ENCODE measurements at places on chromosomes 4 and X. TPM values are rescaled to one million over a fixed set of nuclear protein-coding genes. Genes with fewer than 3 reads are reported as not detected.

- no peak for DNase-seq
These were observed 38.9 kb upstream of the EFNB1 start for GRCh38 chrX:68789966-68790365.

Gene ZNF711
- total RNA-seq = 0.45 TPM

DNA sequence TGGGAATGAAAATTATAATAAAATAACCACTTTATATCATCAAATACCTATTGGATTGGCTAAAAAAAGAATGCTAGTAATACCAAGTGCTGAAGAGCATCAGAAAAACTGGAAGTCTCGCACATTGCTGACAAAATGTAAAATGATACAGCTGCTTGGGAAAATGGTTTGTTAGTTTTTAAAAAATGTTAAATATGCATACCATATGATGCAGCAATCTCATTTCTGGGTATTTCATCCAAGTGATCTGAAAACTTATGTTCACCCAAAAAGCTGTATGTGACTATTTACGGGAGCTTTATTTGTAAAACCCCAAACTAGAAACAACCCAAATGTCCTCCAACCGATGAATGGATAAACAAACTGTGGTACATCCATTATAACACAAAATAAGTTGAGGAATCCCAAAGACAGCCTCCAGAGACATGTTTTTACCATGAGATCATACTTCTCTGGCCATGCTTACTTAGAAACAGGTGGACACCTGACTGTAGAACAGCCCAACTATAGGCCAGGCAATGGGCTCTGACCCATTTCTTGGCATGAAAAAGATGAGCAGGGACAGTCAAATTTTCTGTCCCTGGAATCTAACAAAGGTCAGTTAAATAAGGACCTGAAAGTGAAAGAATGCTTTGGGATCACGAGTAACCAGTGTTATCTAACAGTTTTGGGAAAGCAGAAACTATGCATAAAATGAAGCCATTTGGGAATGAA, 47.5 kb upstream of the FAM120C start:
- DNase-seq = no peak

GRCh38 chr4:157076578-157076947, 613 bp downstream of the GLRB start:
- no peak for DNase-seq

- no peak for DNase-seq
These were observed 137.1 kb downstream of the DDX53 start for GRCh38 chrX:23136816-23137215.

GRCh38 chr4:139651282-139652194, 14.1 kb upstream of the MGST2 start:
- no peak for DNase-seq

DNA sequence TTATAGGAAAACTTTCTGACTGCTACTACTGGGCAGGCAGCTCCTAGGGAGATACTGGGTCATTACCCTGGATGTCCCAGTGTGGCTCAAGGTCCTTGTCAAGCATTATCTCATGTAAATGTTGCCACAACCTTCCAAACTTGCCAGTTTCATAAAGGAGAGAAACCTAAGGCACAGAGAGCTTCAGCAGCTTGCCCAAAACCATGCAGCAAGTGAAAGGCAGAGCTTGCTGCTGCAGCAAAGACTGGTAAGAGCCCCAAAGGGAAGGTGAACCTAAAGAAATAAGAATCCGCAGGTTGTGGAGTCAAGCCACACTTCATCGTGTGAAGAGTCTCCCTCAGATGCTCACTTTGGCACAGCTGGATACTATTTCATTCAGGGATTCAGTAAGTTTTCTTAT, 2.3 kb downstream of the MPP1 start:
- DNase-seq = no peak

- no peak for DNase-seq
These were observed 41.3 kb upstream of the IGFBP7 start for GRCh38 chr4:57151481-57151880.

DNA sequence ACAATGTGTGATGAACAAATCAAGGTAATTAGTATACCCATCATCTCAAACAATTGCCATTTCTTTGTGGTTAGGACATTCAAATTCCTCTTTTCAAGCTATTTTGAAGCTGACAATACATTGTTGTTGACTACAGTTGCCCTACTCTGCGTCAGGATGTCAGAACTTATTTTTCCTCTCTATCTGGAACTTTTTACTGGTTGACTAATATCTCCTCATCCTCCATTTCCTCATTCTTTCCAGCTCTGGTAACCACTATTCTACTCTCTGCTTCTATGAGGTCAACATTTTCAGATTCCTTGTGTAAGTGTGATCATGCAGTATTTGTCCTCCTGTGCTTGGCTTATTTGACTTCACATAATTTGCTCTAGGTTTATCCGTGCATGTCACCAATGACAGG, 240.5 kb upstream of the HS3ST1 start:
- DNase-seq = no peak

Gene P2RY4
- 0.31 TPM for total RNA-seq

Gene KCNE5
- total RNA-seq = not detected

Gene GPR173
- total RNA-seq = 0.11 TPM

DNA sequence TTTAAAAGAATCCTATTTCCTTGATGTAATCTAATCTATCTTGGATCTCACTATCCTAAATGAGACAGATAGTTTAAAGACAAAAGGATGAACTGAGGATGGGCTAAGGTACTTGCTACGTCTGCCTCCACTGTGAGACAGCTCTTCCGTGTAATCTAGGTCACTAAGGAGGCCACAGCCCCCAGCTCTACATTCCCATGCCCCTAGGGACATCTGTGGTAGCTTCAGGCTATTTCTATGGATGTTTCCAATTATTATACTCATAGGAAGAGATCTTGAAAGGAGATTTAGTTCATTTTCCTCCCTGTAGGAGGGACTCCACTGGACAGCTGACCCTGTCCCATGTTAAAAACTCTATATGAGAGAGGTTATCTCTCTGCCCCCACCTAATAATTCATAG, 140.8 kb upstream of the TRPC5 start:
- DNase-seq = no peak

- no peak for DNase-seq
These were observed 2519.6 kb downstream of the ARAP2 start for GRCh38 chr4:33724685-33725084.

GRCh38 chr4:130338851-130339250, 1242.9 kb downstream of the C4orf33 start:
- no peak for DNase-seq

- DNase-seq = no peak
These were observed 81.4 kb upstream of the ACSL1 start for GRCh38 chr4:184907216-184907615.

DNA sequence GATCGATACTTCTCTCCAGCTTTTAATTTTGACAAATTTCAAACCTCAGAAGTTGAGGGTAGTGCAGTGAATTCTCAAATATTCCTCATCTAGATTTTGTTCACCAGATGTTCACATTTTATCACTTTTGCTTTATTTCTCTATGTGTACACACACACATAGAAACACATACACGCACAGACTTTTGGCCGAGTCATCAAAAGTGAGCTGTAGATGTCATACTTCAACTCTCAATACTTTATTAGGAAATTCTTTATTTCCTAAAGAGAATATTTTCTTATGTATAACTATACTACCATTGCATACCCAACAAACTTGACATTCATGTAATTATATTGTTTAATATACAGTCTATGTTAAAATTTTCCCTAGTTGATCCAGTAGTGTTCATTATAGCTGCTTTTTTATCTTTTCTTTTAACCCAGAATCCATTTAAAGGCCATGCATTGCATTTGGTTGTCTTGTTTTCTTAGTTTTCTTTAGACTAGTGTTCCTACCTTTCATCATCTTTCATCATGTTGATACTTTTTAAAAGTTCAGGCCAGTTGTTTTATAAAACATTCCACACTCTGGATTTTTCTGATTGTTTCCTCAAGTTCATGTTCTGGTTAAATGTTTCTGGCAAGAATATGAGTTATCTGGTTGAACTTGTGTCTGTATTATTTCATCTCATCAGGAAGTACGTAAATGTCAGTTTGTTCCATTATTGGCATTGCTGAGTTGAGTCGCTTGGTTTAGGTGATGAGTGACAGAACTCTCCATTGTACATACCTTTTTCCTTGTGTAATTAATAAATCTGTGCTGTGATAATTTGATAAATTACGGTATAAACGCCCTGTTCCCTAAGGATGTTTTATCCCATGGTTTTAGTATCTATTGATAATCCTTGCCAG, 94.1 kb upstream of the TLR2 start:
- DNase-seq = no peak

GRCh38 chr4:150253965-150254630, 175.9 kb downstream of the DCLK2 start:
- DNase-seq = no peak

GRCh38 chr4:73859614-73860088, 6.6 kb downstream of the PF4V1 start:
- no peak for DNase-seq

Gene ALB
- total RNA-seq = not detected

DNA sequence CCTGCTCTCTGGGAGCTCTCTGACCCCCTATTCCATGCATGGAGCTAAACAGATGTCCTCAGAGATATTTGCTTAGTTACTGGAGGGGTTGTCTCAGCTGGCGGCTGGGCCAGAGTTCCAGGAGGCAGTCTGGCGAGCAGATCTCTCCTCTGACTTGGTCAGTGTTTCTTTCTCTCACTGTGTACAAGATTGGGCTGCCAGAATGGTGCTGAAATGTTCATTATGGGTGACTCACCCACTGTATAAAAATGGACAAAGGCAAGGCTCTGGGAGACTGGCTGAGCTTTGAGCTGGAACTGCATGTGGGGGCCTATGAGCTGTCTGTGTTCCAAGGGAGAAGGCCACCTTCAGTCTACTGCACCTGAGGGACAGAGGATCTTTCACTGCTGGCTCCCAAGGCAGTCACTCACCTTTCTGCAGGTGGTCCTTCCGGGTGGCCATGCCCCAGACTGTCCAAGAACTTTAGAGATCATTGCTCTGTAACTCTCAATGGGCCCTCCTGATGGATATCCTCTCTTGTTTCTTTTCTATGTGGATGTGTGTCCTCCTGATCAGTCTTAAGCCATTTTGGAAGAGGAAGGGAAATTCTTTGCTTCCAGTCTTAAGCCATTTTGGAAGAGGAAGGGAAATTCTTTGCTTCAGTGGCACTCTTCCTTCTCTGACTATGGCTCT, 88.2 kb downstream of the CFAP299 start:
- no peak for DNase-seq

GRCh38 chr4:27059446-27059845, 198.8 kb downstream of the STIM2 start:
- no peak for DNase-seq

DNA sequence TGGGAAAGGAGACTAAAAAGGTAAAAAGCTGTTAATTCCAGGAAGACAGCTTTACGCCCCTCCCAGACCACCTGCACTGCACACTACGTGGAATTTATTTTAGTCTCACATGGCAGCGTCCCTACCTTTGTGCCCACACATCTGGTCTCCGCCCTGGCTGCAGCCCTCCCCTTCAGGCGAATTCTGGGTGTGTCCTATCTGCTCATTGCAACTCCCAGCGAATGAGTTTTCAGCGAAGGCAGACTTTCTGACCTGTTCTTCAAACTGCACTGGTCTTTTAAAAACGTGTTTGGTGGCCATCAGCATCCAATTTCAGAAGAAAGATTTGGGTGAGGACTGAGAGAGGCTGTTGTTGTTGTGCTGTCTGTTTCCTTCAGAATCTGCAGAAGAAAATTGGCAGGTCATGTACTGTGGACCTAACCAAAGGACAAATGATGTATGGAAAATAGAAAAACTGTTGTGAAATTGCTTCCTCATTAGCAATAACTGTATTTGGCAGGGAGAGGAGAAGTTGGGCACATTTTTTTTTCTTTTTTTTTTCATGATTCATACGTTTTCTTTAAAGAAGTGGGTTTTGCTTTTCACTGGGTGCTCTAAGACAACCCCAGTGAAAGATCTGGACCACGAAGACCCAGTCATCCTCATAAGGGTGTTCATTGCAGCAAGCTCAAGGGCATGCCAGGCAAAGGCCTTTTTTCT, 4.2 kb downstream of the TLR8 start:
- DNase-seq = no peak

DNA sequence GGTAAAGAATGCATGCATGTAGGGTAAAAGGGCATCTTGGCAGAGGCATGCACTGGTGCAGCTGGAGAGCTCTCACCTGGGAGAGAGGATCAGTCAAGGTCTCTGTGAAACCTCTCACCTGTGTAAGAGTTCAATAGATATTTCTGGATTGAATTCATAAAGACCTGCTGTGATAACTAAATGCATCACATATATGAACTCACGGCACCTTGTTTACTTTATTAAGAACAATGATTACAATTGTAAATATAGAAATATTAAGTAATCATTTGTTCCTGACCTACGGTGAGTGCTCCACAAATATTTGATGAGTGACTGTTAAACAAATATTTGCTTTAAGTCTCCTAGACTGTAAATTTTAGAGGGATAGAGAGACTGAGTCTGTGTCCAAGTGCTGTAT, 85.9 kb upstream of the PAQR3 start:
- no peak for DNase-seq

Gene UCHL1
- 1.5 TPM for total RNA-seq

- no peak for DNase-seq
These were observed 436.6 kb downstream of the C4orf33 start for GRCh38 chr4:129532573-129532972.

GRCh38 chr4:139635966-139636365, 29.7 kb upstream of the MGST2 start:
- DNase-seq = no peak

DNA sequence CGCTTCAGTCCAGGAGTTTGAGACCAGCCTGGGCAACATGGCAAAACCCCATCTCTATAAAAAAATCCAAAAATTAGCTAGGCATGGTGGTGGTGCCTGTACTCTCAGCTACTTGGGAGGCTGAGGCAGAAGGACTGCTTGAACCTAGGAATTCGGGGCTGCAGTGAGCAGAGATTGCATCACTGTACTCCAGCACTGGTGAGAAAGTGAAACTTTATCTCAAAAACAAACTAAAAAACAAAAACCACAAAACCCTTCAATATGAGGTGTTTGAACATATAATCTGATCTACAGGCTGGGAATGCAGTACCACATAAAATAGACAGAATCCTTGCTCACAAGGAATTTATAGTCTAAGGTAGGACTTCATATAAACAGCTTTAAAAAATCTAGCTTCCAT, 103.9 kb downstream of the PDS5A start:
- no peak for DNase-seq

Gene MEPE
- total RNA-seq = not detected

Gene TKTL1
- 0.48 TPM for total RNA-seq

Gene SASH3
- 82.7 TPM for total RNA-seq

- DNase-seq = no peak
These were observed 84.6 kb upstream of the GUCY1A1 start for GRCh38 chr4:155582041-155582440.

DNA sequence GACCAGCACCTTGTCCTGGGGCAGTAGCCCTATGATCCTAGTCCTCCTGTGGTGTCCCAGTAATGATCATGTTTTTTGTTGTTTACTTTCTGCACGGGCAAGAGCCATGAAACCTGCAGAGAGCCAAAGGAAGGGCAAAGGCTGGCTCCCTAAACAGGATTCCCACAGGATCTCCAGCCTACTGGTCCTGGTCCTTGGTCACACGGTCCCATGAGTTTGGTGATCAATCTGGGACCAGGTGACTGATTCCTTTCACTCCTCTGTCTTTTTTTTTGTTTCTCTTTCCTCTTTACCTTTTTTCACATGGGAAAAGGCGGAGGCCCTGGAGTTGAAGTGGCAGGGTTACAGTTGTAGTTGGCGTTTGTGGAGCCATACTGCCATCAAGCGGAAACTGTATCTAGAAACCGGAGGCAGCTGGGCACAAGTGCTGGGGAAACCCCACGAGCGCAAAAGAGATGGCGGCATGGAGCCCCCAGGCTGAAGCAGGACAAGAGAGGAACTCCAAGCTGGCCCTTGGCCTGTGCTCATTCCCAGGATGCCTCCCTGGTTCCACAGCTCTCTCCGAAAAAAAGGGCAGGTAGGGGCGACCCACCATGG, 34.6 kb downstream of the NBDY start:
- no peak for DNase-seq
